ENCODE measurements at places on chromosomes 5 and 9.

DNA sequence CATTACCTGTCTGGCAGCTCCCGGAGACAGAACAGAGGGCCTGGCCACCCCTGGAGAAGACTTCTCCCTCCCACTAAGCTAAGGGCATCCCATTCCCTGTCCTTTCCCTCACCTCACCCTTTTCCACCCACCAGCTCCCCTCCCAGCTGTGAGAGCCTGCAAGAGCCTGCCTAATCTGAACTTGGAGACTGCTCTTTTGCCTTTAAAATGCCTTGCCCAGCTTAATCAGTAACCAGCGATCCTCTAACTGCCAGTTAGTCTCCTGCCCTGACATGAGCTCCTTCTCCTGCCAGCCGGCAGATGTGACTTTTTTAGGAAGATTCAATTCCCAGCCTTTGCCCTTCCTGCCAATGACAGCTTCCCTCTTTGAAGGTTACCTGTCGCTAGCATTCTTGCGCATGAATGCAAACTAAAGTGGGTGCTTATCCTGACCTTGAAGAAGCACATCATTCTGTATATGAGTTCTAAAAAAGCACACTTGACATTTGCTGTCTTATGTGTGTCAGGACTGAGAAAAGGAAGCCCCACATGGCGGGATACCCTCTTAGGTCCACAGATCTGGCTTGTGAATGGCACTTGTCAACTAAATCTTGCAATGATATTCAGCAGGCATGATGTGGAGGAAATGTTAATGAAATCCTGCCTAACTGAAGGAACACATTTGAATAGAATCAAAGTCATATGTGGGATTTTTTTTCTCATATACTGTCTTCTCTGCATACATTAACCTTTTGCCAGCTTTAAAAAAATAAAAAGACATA, 411.2 kb upstream of the SLC30A5 start:
- DNase-seq = no peak

DNA sequence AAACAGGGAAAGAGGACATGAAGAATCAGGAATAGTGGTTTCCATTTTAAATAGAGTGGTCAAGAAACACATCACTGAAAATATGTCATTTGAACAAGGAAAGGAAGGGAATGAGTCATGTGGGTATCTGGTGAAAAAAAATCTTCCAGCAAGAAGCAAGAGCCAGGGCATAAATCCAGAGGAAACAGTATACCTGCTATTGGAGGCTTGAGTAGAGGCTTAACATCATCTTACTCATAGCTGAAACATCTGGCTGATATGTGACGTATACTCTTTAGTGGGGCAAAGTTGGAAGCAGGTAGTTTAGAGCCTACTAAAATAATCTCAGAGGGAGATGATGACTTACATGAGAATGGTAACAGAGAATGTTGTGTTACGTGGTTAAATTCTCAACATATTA, 517.2 kb downstream of the CAAP1 start:
- DNase-seq = no peak

DNA sequence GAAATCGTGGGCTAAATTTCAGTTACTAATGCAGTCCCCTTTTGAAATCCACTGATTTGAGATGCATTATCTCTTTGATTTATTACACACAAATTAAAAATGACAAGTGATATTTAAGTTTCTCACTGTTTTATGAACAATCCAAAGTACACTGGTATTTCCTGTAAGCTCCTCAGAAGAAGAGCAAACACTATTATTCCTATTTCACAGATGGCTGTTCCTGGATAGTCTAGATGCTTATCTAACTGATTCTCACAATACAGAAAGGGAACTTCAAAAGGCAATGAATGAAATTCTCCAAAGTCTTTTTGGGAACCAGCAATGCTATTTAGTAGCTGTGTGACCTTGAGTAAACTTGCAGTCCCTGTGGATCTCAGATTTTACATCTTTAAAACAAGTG, 404.7 kb upstream of the DAB2 start:
- no peak for DNase-seq

- no peak for DNase-seq
These were observed 153.8 kb upstream of the FST start for GRCh38 chr5:53326424-53327153.

GRCh38 chr9:2466703-2467102, 154.9 kb upstream of the VLDLR start:
- DNase-seq = no peak

DNA sequence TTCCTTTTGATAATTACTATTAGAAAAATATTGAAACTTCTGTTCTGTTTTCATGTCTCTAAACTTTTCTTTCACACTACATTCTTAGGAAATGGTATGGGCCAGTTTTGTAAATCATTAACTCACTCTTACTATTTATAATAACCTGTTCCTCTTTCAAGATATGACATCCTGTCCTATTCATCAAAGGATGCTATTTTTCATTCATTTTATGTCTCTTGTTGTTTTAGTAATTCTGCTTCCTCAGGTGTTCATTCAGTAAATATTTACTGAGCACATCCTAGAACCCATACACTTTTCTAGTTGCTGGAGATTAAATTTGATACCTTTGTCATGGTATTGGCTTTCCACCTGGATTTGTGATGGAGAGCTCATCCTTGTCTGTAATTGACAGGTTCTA, 58.0 kb downstream of the GDA start:
- DNase-seq = no peak

- DNase-seq = no peak
These were observed 1020.4 kb downstream of the CDH18 start for GRCh38 chr5:18967637-18968036.

Measured in ecto neural progenitor cell (in vitro differentiated cells).